ENCODE measurements at places on chromosomes 1 and 21.

DNA sequence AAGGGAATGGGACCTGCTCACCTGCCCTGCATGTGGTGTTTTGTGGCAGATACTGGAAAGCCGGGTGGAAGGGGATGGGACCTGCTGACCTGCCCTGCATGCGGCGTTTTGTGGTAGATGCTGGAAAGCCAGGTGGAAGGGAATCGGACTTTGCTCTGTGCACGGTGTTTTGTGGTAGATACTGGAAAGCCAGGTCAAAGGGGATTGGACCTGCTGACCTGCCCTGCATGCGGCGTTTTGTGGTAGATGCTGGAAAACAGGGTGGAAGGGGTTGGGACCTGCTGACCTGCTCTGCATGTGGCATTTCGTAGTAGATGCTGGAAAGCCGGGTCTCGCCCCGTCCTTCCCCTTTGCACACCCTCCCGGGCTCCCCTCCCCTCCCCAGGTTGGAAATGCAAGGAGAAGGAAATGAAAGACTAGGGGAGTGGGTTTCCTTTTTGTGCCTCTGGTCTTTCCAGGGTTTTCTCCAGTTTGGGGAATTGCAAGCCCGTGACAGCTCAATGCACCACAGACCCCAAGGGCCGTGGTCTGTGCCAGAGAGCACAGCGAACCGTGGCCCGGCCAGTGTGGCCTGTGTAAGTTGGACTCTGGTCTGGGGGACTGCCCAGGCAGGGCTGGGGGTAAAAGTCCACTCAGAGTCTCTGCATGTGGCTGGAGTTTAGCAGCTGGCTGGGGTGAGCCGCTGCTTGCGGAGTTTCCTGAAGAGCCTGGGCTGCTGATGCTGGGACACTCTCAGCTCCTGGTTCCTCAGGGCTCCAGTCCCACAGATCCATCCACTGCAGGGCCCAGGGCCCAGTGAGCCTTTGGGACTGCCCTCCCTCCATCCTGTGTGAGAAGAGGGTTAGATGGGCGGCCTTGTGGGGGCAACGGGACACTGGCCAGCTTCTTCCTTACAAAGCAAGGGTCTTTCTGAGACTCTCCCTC, 105.5 kb downstream of the CRYAA start:
- no peak for DNase-seq

- no peak for DNase-seq
Measured at GRCh38 chr1:8342325-8342724, 24.4 kb downstream of the SLC45A1 start.

DNA sequence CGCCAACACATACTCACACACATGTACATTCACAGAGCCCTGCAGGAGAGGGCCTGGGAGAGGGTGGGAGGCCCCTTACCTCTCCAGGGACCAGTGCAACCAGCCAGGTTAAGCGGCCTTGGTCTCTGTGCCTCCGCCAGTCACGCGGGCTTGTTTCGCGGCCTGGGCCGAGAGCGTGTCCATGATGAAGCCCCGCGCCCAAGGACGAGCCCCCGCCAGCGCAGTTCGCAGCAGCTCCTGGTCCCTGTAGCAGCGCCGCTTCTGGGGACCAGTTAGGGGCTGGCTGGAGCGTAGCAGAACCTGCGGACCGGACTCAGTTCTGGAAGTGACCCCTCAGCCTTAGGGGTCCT, 7.3 kb upstream of the FAM167B start:
- DNase-seq: no peak

GRCh38 chr1:173112129-173112528, 61.4 kb upstream of the TNFSF18 start:
- no peak for DNase-seq

DNA sequence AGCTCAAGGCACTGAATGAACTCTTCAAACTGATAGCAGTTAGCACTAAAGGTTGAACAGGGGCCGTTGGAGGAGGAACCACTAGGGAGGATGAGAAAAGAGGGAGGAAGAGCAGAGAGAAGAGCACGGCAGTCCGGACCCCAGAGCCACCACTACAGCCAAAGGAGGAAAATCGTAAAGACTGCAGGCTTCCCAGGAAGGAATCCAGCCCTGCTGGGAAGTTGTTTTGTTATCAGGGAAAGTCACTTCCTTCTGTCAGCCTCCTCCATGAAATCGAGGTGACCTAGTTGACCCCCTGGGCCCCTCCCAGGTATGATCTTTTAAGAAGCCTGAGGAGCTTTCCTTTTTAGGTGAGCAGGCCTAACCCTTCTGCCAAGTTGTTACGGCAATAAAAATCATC, 88.2 kb downstream of the PBX1 start:
- DNase-seq: no peak

GRCh38 chr1:24203404-24203803, 16.3 kb upstream of the IFNLR1 start:
- no peak for DNase-seq

- DNase-seq: no peak
Measured at GRCh38 chr21:42862774-42863503, 16.4 kb downstream of the WDR4 start.

DNA sequence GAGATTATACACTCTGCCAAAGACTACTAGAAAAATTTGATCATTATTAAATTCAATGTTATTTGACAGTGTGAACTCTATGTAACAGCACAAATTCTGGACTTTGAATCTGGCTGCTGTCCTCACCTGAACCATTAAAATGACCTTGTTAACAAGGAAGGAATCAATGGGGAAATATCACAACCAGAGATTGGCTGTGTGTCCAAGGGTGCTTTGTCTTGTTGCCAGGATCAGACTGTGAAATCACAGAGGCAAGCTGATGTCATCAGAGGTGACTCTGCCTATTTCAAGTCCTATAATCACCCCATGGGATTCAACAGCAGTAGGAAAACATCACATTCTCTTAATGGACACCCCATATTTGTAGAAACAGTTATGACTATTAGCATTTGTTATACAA, 46.8 kb downstream of the ADAMTS5 start:
- DNase-seq: no peak

- DNase-seq: no peak
Measured at GRCh38 chr1:101219924-101220870, 16.6 kb upstream of the S1PR1 start.

DNA sequence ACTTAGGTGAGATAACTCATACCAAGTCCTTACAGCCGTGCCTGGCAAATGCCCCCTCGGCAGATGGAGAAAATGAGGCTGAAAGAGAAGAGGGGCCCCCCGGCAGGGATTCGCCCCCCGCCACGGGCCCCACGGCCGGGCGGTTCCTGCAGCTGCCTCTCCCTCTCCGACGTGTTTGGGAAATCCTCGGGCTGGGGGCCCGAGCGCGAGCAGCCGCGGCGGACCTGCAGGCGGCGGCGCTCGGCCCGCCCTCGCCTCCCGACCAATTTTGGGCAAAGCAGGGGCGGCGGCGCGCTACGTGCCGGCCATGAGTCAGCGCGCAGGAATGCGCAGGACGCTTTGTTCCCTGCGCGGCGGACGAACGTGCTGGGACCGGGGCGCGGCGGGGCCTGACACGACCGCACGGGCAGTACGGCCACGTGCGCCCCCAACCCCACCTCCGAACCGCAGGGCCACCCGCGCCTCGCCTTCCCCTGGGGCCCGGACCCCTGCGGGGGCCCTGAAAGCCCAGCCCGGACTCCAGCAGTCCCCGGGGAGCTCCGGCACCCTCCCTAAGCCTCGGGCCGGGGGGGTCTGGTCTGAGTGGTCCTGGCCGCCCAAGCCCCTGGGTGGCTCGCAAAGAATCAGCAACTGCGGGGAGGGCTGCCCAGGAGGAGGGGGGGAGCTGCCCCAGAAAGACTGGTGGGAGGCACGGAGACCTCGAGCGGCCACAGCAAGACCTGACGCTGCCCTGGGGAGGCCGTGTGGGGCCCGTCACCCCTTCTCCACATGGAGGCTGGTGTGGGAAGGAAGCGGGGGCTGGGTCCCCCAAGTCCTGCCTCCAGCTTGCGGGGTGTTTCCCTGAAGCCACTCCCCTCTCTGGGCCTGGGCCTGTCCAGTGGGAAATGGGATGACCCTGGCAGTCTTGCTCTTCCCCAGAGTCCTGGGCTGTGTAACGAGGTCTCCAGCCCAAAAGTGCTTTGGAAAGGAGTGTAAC, 11.9 kb upstream of the EDN2 start:
- no peak for DNase-seq

DNA sequence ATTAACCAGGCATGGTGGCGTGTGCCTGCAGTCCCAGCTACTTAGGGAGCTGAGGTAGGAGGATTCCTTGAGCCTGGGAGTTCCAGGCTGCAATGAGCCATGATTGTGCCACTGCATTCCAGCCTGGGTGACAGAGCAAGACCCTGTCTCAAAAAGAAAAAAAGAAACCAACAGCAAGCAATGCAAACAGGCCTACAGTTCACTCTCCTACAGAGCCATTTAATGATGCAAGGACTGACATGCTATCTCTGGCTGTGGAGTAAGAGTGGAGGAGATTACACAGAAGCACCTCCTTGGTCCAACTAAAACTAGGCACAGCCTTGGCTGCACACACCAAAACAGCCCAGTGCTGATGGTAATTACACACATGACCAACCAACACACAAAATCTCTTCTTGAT, 127.5 kb upstream of the SOD1 start:
- DNase-seq: no peak

DNA sequence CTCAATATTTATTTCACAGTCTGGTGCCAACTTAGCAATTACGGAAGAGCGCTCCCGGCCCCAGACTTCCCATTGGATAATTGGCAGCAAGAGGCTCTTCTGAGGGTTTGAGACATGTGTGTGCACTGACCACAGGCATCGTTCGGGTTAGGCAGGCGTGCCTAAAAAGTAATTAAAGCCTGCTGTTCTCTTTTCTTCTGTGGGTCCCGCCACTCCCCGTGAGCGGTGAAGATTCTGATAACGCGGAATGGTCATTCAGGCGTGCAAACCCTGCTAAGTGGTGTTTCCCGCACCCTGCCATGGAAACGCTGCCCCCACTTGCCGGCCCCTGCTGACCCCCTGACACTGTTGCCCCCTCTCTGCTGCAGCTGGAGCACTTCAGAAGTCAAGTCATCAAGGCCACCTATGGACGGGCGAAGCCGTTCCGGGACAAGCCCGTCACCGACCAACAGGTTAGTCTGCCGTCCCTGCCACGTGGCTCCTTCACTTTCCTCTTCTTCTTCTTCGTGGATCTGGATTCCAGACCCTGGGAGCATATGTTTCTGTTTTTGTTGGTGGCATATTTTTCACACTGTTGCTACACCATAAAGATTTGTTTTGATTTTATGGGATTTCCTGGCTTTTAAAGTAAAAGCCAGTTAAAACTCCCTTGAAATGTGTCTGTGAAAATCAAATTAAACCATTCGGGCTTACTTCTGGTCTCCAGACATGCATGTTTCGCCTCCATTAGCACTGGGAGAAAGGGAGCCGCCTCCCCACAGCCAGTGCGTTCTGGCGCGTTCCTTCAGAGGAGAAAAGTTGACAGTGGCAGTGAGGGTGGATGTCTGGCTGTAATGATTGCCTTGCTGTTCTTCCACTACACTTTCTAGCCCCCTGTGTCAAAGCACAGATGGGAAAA, 79.9 kb downstream of the FHAD1 start:
- no peak for DNase-seq

GRCh38 chr1:56345831-56346230, 233.5 kb downstream of the PLPP3 start:
- DNase-seq: no peak

- no peak for DNase-seq
Measured at GRCh38 chr1:205928317-205928716, 14.9 kb downstream of the SLC26A9 start.

GRCh38 chr1:38191461-38191860, 144.9 kb upstream of the POU3F1 start:
- DNase-seq: no peak

DNA sequence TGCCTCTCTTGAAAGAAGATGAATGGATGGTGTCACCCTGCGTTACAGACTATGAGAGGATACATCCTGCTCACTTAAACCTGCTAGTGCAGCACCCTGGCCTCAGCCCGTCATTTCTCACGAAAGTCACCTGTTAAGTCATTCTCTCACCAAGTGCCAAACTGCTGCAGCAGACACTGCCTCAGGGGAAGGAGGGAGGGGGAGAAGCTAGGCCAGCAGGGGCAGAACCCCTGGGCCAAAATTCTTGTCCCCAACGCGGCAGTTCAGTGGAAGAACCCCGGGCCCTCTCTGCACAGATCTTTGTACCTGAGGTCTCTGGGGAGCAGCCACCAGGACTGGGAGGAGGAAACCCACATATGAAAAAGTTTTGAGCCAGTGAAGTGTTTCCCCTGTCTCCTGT, 37.6 kb downstream of the SYT6 start:
- DNase-seq: no peak

- DNase-seq: no peak
Measured at GRCh38 chr1:30273456-30273855, 449.9 kb downstream of the MATN1 start.

GRCh38 chr1:15185617-15186016, 32.1 kb downstream of the TMEM51 start:
- no peak for DNase-seq

DNA sequence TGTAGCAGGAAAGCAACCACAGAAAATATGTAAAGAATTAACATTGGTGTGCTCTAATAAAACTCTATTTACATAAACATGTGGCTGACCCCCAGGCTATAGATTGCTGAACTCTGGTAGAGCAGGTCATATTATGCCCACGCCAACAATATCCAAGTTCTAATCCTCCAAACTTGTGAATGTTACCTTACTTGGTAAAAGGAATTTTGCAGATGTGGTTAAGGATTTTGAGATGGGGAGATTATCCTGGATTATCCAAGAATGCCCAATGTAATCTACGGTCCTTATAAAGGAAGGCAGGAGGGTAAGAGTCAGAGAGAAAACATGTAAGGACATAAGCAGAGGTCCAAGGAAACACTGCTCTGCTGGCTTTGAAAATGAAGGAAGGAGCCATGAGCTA, 201.0 kb downstream of the USH2A start:
- no peak for DNase-seq

DNA sequence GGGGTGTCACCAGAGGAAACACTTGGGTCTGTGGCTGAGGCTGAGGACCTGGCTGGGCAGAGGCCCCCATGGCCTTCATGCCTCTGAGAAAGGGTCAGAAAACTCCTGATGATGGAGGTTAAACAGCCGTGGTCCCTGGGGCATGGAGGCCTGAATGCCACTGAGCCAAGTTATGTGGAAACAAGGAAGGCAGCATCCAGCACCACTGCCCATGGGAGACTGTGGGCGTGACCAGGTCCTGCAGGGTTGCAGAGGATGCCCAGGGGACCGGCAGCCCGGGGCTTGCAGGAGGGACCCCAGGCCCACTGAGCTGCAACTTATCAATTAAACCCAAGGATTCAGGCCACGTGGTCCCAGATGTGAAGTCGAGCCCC, 18.9 kb upstream of the COL6A2 start:
- DNase-seq: no peak

GRCh38 chr21:45141507-45141906, 67.1 kb downstream of the ADARB1 start:
- DNase-seq: no peak

GRCh38 chr1:171032822-171033702, 57.6 kb upstream of the FMO3 start:
- no peak for DNase-seq
